Activated T-helper 1 cell treated with anti-CD3 and anti-CD28 coated beads, Interleukin-12 subunit alpha, Interleukin-12 subunit beta, Interleukin-2, Interleukin-4 antibody, amounts not matched to agents 30 ng/mL and 10 ng/mL and 1 ng/mL, durations not matched to agents 14 hours and 24 hours and 36 hours (primary cell): ENCODE measurements at places on chromosomes 12 and 14. TPM values are rescaled to one million over a fixed set of nuclear protein-coding genes. Genes with fewer than 3 reads are reported as not detected.

Gene SDSL
- 0.52 and 0.54 TPM in 2 replicates for total RNA-seq

DNA sequence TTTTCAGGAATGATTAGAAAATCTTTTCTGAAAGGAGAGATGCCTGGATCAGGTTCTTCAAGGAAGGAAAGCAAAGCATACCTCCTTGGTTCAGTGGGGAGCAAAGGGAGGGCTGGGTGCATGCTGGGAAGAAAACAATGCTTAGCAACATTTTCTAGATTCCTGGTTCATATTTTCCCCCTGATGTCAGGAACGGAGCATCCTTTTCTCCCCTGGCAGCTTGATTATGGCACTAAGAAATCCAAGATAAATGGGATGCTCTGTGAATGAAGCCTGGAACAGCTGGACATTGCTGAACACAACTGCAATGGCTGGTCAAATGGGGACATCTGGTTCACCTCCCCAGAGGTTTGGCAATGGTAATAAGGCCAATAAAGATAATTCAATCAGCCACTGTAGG, 50.9 kb downstream of the KCNA5 start:
- H3K4me1 ChIP-seq, result no peaks in the 10 kb centered on the region
- no peak for DNase-seq
- no peak overlapping the region for H3K4me3 ChIP-seq
- no peaks in the 10 kb centered on the region for H3K36me3 ChIP-seq
- no peak overlapping the region for H3K27ac ChIP-seq

DNA sequence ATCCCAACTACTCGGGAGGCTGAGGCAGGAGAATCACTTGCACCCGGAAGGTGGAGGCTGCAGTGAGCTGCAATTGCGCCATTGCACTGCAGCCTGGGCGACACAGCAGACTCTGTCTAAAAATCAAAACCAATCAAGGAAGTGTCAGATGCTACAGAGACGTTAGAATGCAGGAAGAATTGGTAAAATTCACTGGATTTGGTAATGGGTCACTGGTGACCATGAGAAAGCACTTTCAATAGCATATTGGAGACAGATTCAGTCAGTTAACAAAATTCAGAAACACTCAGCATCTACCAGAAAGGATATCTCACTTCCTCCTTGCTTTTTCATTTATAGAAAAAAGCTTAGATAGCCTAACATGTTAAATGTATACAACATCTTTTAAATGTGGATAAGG, 17.5 kb downstream of the BIN2 start:
- no peak for DNase-seq
- H3K4me3 ChIP-seq, result no peak overlapping the region
- peaks cover 16% of the 10 kb centered on the region for H3K4me1 ChIP-seq
- H3K36me3 ChIP-seq, result peaks cover 49% of the 10 kb centered on the region
- H3K27me3 ChIP-seq, result no peaks in the 10 kb centered on the region

DNA sequence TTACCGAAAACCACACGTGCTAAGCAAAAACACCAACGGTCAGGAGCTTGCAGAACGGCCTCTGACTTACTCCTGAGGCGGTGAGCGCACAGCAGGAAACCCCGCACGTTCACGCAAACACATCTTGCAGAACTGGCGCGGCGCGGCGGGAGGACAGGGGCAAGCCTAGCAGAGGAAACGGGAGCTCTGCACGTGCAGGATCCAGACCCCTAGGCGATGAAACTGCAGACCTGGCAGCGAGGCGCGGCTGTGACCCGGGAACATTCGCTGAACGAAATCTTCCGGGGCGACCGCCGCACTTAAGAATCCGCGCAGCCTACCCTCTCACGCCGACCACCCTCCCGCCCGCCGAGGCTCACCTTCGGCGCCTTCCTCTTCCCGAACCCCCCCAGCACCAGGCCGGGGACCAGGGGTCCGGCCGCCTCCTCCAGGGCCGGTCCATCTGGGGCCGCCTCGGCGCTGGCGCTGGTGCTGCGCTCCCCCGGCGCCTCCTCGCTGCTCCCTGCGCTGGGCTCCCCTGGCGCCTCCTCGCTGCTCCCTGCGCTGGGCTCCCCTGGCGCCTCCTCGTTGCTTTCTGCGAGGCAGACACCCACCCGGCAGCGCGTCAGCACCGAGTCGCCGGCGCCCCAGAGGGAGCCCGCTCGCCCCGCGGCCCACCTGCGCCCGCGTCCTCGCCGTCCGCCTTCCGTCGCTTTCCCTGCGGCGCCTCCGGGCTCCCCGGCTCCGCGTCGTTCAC, 615 bp downstream of the DDX51 start:
- H3K27me3 ChIP-seq, result peaks cover 2% of the 10 kb centered on the region
- peak overlapping the region; percentile 84 for H3K4me3 ChIP-seq
- peak overlapping the region; percentile 4 for H3K27ac ChIP-seq

GRCh38 chr12:1325666-1326065, 268.7 kb downstream of the FBXL14 start:
- H3K36me3 ChIP-seq, result peaks cover 4% of the 10 kb centered on the region
- H3K27me3 ChIP-seq, result peaks cover 2% of the 10 kb centered on the region
- no peak overlapping the region for H3K4me3 ChIP-seq
- no peak for DNase-seq

- H3K4me1 ChIP-seq, result no peaks in the 10 kb centered on the region
- H3K27ac ChIP-seq, result no peak overlapping the region
- no peak overlapping the region for H3K4me3 ChIP-seq
- H3K27me3 ChIP-seq, result peaks cover 33% of the 10 kb centered on the region
- H3K36me3 ChIP-seq, result no peaks in the 10 kb centered on the region
- no peak for DNase-seq
Observed at GRCh38 chr14:21168055-21168454, 12.2 kb upstream of the OR5AU1 start.

GRCh38 chr12:46938071-46938678, 112.4 kb upstream of the SLC38A4 start:
- H3K27me3 ChIP-seq, result peaks cover 27% of the 10 kb centered on the region
- no peaks in the 10 kb centered on the region for H3K4me1 ChIP-seq
- H3K4me3 ChIP-seq, result no peak overlapping the region

- H3K27me3 ChIP-seq, result no peaks in the 10 kb centered on the region
- no peak overlapping the region for H3K27ac ChIP-seq
- H3K36me3 ChIP-seq, result no peaks in the 10 kb centered on the region
- peaks cover 20% of the 10 kb centered on the region for H3K4me1 ChIP-seq
- DNase-seq, result no peak
Observed at GRCh38 chr14:56199982-56200577, 81.9 kb downstream of the PELI2 start.

GRCh38 chr14:67441256-67441655, 29.3 kb upstream of the PLEK2 start:
- H3K36me3 ChIP-seq, result no peaks in the 10 kb centered on the region
- no peak overlapping the region for H3K4me3 ChIP-seq
- H3K4me1 ChIP-seq, result no peaks in the 10 kb centered on the region
- DNase-seq, result no peak

DNA sequence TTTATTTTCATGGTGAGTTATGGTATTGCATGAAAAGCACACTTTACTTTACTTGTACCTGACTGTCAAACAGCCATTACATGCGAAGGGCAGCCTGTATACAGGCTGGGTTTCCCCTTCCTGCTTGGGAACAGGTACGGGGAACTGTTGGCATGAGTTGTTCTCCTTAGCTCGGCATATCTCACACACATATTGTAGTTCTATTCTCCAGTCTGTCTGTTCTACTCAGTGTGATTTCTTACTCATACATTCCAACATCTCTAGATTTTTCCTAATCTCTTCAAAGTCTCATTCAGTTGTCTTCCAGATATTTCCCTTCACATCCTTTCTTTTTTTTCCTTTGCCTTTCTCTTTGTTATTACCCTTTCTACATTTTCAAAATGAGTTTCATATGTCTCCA, 83.9 kb downstream of the HMGA2 start:
- H3K27me3 ChIP-seq, result peaks cover 12% of the 10 kb centered on the region
- no peak overlapping the region for H3K4me3 ChIP-seq
- no peaks in the 10 kb centered on the region for H3K4me1 ChIP-seq
- no peaks in the 10 kb centered on the region for H3K36me3 ChIP-seq

- H3K4me3 ChIP-seq, result peak overlapping the region; percentile 95
- peak overlapping the region; percentile 95 for H3K27ac ChIP-seq
- H3K36me3 ChIP-seq, result peaks cover 39% of the 10 kb centered on the region
- DNase-seq, result no peak
- H3K27me3 ChIP-seq, result no peaks in the 10 kb centered on the region
Observed at GRCh38 chr12:112907415-112908157, 824 bp downstream of the OAS1 start.

- H3K27ac ChIP-seq, result no peak overlapping the region
- H3K4me1 ChIP-seq, result no peaks in the 10 kb centered on the region
- no peak overlapping the region for H3K4me3 ChIP-seq
- no peak for DNase-seq
Observed at GRCh38 chr12:25825446-25825845, 133.0 kb upstream of the RASSF8 start.

DNA sequence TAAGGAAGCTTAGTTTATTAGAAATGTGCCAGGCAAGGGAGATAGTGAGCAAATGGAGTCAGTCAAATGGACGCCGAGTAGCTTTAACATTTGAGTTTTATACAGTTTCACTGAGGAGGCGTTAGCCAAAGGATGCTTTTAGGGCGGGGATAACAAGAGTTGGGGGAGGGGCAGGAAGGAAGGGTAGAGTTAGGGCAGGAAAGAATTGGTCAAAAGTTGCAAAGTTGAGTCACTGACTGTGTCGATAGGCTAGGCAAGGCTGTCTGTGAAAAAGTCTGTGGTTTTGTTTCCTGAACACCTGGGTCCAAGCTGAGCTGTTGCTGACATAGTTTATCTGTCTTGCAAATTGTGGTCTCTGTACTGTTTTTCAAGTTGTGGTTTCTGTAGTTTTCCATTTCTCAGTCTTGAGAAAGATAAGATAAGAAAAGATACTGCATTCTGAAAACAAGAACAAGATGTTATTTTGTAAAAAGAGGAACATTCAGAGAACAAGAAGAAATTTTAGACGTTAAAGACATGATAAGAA, 62.6 kb upstream of the RESF1 start:
- H3K27me3 ChIP-seq, result no peaks in the 10 kb centered on the region
- peaks cover 56% of the 10 kb centered on the region for H3K36me3 ChIP-seq
- peak; percentile 88 for DNase-seq
- H3K4me3 ChIP-seq, result peak overlapping the region; percentile 73
- H3K4me1 ChIP-seq, result peaks cover 51% of the 10 kb centered on the region

GRCh38 chr14:97113339-97113738, 316.2 kb downstream of the VRK1 start:
- DNase-seq, result no peak
- no peaks in the 10 kb centered on the region for H3K36me3 ChIP-seq
- H3K4me1 ChIP-seq, result peaks cover under 1% of the 10 kb centered on the region
- peaks cover 2% of the 10 kb centered on the region for H3K27me3 ChIP-seq

DNA sequence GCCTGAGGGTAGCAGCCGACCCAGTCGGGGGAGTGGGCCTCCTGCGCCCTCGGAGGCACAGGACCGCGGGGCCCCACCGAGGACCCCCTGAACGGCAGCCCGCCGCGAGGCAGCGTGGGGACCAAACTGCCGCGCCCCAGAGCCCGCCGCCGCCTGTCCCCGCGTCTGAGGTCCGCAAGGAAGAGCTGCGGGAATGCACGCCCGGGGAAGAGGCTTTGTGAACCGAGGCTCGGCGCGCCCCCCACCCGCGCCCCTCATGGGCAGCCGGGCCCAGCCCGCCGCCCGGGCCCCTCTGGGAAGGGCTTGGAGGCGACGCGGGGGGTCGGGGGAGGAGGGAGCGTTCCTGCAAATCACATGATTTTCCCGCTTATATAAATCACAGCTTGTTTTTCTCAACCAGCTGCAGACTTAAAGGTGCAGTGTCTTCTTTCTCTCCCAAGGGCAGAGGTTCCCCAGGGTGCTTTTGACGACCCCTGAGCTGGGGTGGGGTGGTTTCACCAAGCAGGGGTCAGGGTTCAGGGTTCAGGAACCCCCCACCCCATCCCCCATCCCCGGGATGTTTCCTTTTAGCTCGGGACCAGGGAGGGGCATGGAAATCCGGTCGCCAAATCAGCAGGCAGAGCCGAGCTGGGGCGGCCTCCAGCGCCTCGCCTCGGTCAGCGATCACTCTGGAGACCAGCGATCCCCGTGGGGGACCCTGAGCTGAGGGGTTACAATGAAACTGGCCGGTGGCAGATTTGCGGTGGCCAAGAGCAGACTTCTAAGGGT, 44.7 kb upstream of the ATP23 start:
- peaks cover 1% of the 10 kb centered on the region for H3K27me3 ChIP-seq
- H3K36me3 ChIP-seq, result no peaks in the 10 kb centered on the region
- peak overlapping the region; percentile 75 for H3K4me3 ChIP-seq
- H3K4me1 ChIP-seq, result peaks cover 66% of the 10 kb centered on the region
- H3K27ac ChIP-seq, result peak overlapping the region; percentile 83
